ENCODE measurements at places on chromosomes 5 and 9.

DNA sequence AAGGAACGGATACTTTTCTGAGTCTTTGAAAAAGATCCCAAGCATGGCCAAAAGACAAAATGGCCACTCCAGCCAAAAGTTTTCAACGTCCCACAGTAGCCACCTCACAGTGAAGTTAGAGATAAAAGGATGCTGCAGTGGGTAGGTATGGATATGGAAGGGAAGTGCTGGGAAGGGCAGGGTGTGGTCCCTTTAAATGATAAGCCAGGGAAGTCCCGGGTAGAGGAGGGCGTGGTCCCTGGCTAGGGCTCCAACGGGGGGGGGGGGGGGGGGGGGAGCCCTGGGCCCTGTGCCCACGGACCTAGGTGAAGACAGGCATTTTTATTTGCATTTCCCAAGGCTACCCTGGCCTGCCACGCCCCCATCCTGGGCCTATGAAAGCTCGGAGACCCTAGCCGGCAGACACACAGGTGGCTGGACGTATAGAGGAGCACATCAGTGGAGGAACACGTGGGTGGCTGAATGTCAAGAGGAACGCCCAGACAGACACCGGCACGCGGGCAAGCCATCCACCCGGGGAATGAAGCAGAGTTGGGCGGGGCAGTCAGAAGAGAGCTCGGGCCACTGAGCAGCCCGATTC is 306.7 kb downstream of the NFIB start:
- DNase-seq, result no peak

DNA sequence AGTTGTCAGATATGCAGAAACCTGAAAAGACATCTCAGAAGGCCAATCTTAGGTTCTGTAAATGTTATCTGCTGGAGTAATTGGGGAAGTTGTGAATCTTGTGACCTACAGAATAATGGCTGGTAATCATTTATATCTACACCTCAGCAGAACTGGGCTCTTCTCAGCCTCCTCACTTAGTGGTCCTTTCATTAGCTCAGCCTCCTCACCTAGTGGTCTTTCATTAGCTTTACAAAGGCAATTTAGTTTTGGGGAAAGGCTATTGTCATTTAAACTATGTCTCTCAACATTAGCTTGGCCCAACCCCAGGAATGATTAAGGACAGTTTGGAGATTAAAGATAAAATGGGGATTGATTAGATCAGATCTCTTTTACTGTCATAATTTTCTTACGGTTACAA is 284.2 kb upstream of the SGCD start:
- DNase-seq, result no peak

GRCh38 chr9:11128156-11128555 is 515.4 kb upstream of the PTPRD start:
- no peak for DNase-seq

GRCh38 chr9:123509646-123510045 is 153.6 kb downstream of the CRB2 start:
- DNase-seq, result no peak

DNA sequence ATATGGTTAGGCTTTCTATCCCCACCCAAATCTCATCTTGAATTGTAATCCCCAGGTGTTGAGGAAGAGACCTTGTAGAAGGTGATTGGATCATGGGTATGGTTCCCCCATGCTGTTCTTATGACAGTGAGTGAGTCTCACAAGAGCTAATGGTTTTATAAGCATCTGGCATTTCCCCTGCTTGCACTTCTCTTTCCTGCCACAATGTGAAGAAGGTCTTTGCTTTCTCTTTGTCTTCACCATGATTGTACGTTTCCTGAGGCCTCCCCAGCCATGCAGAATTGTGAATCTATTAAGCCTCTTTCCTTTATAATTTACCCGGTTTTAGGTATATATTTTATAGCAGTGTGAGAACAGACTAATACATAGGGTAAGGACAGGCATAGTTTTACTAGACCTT is 334.5 kb downstream of the TLR4 start:
- no peak for DNase-seq

- no peak for DNase-seq
Observed at GRCh38 chr5:168807287-168807686, 228.1 kb upstream of the PANK3 start.

- no peak for DNase-seq
Observed at GRCh38 chr5:159678657-159679392, 237.5 kb upstream of the ADRA1B start.

- no peak for DNase-seq
Observed at GRCh38 chr5:93082981-93083380, 498.0 kb downstream of the NR2F1-AS1 start.

DNA sequence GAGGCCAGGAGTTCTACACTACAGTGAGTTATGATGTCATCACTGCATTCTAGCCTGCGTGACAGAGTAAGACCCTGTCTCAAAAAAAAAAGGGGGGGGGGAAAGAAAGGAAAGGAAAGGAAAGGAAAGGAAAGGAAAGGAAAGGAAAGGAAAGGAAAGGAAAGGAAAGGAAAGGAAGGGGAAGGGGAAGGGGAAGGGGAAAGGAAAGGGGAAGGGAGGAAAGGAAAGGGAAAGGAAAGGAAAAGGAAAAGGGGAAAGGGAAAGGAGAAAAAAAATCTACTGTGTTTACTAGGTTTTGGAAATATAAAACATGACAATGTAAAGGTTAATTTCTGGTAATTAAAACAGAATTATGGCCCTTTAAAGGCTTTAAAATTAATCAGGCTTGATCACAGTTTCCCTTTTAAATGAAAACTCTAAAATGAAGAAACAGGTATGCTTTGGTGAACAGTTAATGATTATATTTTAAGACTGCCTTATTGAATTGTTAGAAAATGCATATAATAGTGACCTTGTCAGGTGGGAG is 131.9 kb upstream of the POU5F2 start:
- no peak for DNase-seq

DNA sequence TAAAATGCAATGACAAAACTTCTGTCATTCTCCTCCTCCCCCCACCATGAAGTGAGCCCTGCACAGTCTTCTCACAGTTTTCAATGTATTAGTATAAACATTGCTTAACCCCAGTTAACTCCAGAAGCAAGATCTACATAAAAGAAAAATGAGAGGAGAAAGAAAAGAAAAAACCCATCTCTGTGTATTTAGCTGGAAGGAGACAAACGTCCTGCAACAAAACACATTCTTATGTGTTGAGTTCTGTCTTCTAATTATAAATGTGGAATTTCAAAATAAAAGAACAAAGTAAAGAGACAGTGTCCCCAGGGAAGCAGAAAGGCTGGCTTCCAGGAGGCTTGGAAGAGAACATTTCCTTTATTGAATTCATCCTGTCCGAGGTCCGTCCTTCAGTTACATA is 491.9 kb upstream of the TUSC1 start:
- no peak for DNase-seq

- no peak for DNase-seq
Observed at GRCh38 chr5:55668356-55668755, 43.8 kb downstream of the SLC38A9 start.

DNA sequence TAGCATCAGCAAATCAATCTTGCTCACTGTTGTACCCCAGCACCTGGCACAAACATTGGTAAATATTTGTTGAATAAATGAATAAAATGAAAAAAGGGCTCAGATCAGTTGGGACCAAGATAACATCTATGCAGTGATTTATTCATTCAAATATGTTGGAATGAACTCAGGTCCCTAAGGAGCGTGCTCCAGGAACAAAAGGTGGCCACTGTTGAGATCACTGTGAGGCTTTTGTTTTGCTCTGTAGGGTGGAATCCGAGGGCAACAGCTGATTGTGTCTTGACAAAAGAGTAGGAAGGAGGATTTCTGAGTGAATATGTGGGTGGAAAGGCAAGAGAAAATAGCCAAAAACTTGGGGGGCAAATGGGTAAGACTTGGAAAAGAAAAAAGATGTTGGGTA is 89.7 kb downstream of the PPP2R2B start:
- DNase-seq, result no peak

- DNase-seq, result no peak
Observed at GRCh38 chr5:93343570-93343969, 237.4 kb downstream of the NR2F1-AS1 start.
